HepG2 (cell line): ENCODE measurements at places on chromosomes 7 and 10. TPM values are rescaled to one million over a fixed set of nuclear protein-coding genes. Genes with fewer than 3 reads are reported as not detected.

NUTM2E gene
- total RNA-seq, result 0.07 TPM in 1 of 2 replicates, not detected in the other

DNA sequence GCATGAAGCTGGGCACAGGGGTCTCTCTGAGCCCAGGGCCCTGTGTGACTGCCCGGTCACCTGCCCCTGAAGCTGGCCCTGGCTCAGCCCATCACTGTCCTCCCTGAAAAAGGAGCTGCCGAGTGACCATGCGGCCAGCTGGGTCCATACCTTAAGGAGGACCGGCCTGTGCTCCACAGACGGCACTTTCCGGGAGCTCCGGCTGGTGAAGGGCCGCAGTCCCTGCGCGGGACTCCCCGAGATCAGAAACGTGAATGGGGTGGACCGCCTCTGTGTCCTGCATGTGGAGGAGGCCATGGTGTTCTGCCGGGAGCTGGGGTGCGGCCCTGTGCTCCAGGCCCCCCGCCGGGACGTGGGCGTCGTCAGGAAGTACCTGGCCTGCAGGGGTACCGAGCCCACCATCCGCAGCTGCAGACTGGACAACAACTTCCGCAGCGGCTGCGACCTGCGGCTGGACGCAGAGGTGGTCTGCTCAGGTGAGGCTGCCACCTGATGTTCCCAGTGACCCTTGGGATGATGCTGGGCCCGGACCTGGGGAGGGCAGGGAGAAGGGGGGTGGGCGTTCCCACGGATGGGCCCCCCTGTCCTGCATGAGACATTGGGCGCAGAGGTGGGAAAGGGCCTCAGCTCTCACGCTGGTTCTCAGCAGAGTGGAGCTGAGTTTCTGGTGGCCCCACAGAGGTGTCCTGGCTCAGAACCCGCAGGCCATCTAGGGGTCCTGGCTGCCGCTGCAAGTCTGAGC lies 3.5 kb downstream of the SCART1 start:
- no peaks in the 10 kb centered on the region for H3K27me3 ChIP-seq
- DNase-seq, result no peak
- H3K27ac ChIP-seq, result no peak overlapping the region

FAM25C gene
- not detected in 2 replicates for total RNA-seq

DNA sequence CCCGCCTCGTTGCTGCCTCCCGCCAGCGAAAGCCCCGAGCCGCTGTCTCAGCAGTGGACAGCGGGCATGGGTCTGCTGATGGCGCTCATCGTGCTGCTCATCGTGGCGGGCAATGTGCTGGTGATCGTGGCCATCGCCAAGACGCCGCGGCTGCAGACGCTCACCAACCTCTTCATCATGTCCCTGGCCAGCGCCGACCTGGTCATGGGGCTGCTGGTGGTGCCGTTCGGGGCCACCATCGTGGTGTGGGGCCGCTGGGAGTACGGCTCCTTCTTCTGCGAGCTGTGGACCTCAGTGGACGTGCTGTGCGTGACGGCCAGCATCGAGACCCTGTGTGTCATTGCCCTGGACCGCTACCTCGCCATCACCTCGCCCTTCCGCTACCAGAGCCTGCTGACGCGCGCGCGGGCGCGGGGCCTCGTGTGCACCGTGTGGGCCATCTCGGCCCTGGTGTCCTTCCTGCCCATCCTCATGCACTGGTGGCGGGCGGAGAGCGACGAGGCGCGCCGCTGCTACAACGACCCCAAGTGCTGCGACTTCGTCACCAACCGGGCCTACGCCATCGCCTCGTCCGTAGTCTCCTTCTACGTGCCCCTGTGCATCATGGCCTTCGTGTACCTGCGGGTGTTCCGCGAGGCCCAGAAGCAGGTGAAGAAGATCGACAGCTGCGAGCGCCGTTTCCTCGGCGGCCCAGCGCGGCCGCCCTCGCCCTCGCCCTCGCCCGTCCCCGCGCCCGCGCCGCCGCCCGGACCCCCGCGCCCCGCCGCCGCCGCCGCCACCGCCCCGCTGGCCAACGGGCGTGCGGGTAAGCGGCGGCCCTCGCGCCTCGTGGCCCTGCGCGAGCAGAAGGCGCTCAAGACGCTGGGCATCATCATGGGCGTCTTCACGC lies 825 bp downstream of the ADRB1 start:
- 0 out of 2 replicates have a peak, but pooled peaks cover 4% of the 10 kb centered on the region for H3K4me1 ChIP-seq
- H3K27me3 ChIP-seq, result peaks cover 7% of the 10 kb centered on the region; the same call in 1 of the 2 replicates
- H3K4me3 ChIP-seq, result no peak overlapping the region; the same call in 1 of the 2 replicates
- no peaks in the 10 kb centered on the region for H3K36me3 ChIP-seq
- no peak overlapping the region for H3K27ac ChIP-seq
- no peak for DNase-seq

HIPK2 gene
- total RNA-seq, result 14.4 and 25.9 TPM in 2 replicates

DNA sequence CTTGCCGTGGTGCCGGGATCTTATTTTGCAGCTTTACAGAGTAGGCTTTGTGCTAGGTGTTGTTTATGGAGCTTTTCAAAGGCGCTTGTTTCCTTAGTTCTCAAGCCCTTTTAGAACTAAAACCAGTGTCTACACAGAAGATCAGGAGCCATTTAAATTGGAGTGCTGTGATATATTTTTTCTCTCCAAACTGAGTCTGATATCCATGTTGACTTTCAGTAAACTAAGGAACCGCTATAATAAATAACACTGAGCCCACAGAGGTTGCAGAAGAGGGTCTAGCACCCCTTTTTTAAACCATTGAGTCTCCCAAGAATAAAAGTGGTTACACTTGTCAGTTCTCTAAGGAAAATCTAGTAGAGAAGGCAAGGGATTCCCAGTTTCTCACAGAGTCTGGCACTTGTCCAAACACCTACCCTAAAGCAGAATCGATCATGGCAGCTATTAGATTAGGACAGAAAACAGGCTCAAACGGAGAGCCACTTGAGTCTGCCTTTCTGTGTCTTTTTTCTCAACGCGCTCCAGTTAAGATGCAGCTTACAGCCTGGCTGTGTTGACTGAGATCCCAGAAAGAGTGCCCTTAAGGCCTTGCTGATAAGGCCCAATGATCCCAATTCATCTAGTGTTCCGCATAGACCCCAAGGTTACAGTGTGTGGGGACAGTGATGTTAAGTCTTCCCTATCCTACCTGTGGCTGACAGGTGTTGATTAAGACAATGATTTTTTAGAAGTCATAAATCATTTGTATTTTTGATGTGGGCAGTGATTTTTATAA lies 804 bp downstream of the TMEM106B start:
- no peaks in the 10 kb centered on the region; the same call in 2 of the 3 replicates for H3K27me3 ChIP-seq
- peak overlapping the region; percentile 61 for H3K4me3 ChIP-seq
- peak overlapping the region; percentile 97 for H3K27ac ChIP-seq
- DNase-seq, result peak; percentile 15
- peaks cover 24% of the 10 kb centered on the region for H3K4me1 ChIP-seq

DNA sequence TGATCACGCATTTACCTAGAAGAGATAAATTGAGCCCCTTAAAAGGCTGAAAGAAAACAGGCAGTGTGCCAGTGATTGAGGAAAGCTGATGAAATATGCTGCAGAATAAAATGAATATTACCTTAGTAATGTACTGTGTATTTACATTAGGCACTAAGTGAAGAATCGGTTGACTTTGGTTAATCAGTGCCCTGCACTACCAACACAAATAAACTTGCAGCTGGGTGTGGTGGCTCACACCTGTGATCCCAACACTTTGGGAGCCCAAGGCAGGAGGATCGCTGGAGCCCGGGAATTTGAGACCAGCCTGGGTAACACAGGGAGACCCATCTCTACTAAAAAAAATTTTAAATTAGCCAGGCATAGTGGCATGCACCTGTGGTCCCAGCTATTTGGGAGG lies 148.3 kb upstream of the TCF7L2 start:
- H3K4me1 ChIP-seq, result peaks cover 36% of the 10 kb centered on the region
- DNase-seq, result no peak
- H3K27ac ChIP-seq, result no peak overlapping the region
- H3K27me3 ChIP-seq, result no peaks in the 10 kb centered on the region
- no peaks in the 10 kb centered on the region for H3K36me3 ChIP-seq

DNA sequence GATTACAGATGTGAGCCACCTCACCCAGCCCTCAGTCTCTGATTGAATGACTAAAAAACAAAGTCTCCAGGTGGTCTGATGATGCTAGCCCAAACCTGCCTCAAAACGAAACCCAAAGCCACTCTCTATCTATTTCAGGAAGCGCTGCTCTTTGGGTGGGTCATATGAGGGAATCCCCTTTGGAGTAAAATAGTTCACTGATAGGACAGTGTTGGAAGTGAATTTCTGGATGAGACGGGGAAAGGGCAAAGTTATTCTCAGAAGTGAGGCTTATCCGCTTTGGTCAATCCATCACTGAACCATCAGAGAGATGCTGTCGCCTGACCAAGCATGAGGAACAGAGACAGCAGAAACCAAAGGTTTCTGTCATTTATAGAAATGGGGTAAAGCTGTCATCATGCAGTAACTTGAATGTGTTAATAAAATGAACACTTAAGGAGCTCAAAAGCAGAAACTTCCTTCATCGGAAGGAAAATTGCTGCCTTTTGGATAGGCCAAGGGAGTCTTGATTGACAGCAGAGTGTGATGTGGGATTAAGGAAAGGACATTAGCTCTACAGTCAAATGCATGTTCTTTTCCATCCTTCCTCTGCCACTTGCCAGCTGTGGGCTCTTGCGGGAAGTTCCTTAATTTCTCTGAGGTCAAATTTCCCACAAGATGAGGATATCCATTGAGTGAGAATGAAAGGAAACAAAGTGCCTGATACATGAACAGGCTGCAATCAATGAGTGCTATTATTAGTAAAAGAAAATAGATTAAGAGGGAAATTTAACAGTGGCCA lies 64.9 kb upstream of the C1QL3 start:
- peaks cover 17% of the 10 kb centered on the region; the same call in 1 of the 2 replicates for H3K4me1 ChIP-seq
- no peaks in the 10 kb centered on the region for H3K27me3 ChIP-seq
- no peak for DNase-seq
- H3K36me3 ChIP-seq, result no peaks in the 10 kb centered on the region
- no peak overlapping the region for H3K4me3 ChIP-seq

RSPH10B gene
- not detected in 2 replicates for total RNA-seq

HOXA7 gene
- not detected in 2 replicates for total RNA-seq

- DNase-seq, result no peak
- no peaks in the 10 kb centered on the region for H3K27me3 ChIP-seq
- no peaks in the 10 kb centered on the region for H3K4me1 ChIP-seq
- no peak overlapping the region for H3K27ac ChIP-seq
Measured at GRCh38 chr10:52483587-52483986, 169.5 kb downstream of the DKK1 start.

- H3K4me1 ChIP-seq, result no peaks in the 10 kb centered on the region
- H3K36me3 ChIP-seq, result no peaks in the 10 kb centered on the region
- no peak overlapping the region for H3K27ac ChIP-seq
- H3K27me3 ChIP-seq, result no peaks in the 10 kb centered on the region
Measured at GRCh38 chr7:23100697-23101096, 4.9 kb upstream of the KLHL7 start.

DNA sequence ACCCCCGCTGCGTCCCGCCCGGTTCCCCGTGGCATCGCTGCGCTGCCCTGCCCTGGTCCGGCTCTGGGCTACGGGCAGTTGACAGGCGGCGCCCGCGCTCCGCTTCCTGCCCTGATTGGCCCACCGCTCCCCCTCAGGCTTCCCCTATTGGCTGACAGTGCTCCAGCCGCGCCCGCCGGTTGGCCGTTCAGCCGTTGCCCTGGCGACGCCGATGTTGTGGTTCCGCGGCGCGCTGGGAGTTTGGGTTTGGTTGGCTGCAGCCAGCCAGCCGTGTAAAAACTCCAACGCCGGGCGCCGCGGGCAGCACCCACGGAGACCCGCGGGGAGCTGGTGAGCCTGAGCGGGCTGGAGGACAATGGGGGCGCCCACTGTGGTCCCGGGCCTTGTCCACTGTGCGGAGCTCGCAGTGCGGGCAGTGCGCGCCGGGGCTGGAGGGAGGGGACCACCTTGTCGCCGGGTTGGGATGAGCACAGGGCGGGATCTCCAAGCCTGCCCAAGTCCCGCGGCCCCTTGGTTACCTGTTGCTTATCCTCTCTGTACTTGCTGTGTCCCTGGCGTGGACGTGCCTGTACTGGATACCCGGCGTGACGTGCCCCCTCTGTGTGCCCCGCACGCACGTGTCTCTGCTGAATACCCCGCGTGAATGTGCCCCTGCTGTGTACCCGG lies at the start of gene C7orf57:
Gene C7orf57, plus strand, starts transcription at position 243 of the 666 bp plus-strand sequence. CDS start 766 bp downstream, outside the sequence.
- H3K36me3 ChIP-seq, result no peaks in the 10 kb centered on the region
- no peaks in the 10 kb centered on the region for H3K27me3 ChIP-seq
- peak within 1 kb of the TSS; percentile 37 for H3K4me3 ChIP-seq
- H3K4me1 ChIP-seq, result peaks cover 10% of the 10 kb centered on the region
- H3K27ac ChIP-seq, result no peak within 1 kb of the TSS
